ENCODE measurements at places on chromosomes 5 and 9.

GRCh38 chr5:102753889-102754766, 977 bp upstream of the PAM start:
- no peak for DNase-seq

DNA sequence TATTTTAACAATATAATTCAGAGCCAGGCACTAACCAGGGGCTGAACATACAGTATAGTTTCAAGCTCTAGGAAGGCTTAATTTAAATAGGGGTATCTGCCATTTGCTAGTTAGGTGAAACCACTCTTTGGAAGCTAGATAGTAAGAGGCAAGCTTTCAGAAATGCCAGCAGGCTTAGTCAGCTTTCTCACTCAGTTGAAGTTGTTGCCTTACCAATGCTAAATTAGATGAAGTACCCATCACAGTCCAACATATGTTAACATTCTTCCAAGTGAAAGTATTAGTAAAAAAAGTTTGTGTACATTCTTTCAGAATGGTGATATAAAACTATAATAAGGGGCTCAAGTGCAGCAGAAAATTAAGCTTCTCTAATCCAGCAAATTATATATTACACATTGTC, 215.0 kb downstream of the CNTLN start:
- DNase-seq, result no peak

- DNase-seq, result no peak
These were observed 105.9 kb downstream of the MARCHF3 start for GRCh38 chr5:126924331-126925033.

DNA sequence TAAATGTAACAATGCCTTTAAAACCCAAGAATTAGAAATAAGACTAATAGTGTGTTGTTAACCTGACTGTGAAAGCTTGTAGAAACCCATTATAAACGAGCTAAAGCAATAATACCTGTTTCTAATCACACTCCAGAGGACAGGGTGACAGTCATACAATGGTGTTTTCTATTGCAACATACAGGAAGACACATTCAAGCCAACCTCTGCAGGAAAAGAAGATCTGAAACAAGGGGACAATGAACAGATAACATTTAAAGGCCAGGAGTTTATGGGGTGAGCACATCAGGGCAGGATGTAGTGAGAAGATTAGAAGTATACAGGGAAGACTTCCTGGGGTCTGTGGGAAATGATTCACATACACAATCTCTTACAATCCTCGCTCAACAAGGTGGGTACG, 13.8 kb downstream of the BARHL1 start:
- DNase-seq, result no peak

- DNase-seq, result no peak
These were observed 60.5 kb upstream of the EDIL3 start for GRCh38 chr5:84445049-84445685.

- no peak for DNase-seq
These were observed 6.0 kb upstream of the ZNF354C start for GRCh38 chr5:179054036-179054785.

DNA sequence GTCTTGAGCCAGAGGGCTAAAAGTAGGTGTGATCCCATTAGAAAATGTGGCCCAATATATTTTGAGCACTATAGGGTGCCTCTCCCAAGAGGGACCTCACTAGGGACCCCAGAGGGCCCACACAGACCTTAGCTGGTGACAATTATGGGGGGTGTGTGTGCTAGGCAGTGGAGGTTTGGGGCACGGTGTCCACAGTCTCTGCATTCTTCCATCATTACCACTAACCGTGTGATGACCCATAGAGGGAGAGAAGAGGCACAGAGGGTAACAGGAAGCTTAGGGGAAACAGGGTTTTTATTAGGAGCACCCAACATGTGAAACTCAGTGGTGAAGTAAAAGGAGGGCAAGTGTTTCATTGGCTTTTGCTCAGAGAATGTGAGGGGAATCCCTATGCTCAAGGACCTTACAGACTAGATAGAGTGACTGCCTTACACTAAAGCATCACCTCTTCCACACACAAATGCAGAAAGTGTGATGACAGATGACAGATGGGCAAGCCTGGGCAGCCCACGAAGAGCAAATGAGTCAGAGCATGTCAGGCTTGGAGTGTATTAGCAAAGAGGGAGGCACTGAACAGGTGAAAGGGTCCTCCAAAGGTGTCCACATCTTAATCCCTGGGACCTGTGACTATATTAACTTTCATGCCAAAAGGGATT, 2.5 kb upstream of the ACTL7A start:
- DNase-seq, result no peak

GRCh38 chr5:168592014-168592368, 12.8 kb upstream of the PANK3 start:
- DNase-seq, result no peak

DNA sequence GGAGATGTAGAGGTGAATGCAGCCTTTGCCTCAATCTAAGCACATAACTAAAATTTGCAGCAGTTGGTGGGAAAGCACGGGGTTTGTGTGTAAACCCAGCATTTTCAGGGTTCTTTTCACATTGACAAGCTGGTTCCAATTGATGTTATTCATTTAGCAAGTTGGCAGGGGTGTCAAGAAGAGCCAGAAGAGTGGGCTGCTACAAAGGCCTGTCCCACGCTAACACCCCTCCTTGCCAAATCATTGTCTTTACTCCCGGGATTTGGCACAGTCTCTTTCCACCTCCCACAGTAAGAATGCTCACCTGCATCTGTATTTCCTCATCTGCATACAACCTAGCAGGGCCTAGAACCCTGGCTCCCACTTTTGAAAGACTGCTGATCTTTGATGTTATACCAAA, 11.8 kb downstream of the RGMB start:
- no peak for DNase-seq

GRCh38 chr9:95211028-95211427, 106.5 kb downstream of the FANCC start:
- DNase-seq, result no peak

DNA sequence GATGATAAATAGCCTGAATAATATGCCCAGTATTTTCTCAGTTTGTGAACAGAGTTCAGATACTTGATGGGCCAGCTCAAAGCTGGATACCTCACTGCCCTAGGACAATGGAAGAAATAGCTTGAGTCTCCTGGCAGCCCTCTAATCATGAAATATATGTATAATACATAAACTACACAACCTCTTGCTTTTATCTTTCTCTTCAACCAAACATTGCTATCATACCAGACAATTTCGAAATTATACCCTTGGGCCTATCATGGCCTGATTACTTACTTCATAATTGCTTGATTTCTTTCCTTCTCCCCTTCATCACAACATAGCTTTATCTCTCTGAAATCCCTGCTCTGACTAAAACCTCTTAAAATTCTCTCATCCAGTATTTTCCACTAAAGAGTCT, 1144.9 kb upstream of the C9orf72 start:
- no peak for DNase-seq

- no peak for DNase-seq
These were observed 76.5 kb downstream of the DAP start for GRCh38 chr5:10684303-10685086.

DNA sequence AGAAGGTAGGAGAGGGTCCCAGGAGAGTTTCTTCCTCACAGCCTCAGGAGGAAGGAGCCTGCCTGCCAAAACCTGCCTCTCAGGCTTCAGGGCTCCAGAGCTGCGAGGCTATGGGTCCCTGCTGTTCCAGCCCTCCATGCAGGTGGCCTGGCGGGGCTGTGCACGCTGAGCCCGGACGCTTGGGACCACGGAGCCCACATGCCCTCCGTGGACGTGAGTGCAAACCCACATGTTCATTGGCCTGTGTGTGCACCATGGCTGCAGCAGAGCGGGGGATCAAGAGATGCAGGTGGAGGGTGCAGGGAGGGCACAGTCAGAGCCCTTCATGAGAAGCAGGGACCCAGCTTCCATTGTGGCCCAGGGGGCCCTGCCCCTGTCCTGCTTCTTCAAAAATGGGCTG, 287.3 kb downstream of the IRX2 start:
- no peak for DNase-seq

GRCh38 chr5:113022661-113023060, 46.1 kb downstream of the DCP2 start:
- DNase-seq, result no peak

GRCh38 chr9:124011460-124012301, at the start of gene LHX2:
LHX2 (plus strand) TSS chr9:124011768; CDS start chr9:124012349, 581 bp downstream.
- DNase-seq, result no peak

DNA sequence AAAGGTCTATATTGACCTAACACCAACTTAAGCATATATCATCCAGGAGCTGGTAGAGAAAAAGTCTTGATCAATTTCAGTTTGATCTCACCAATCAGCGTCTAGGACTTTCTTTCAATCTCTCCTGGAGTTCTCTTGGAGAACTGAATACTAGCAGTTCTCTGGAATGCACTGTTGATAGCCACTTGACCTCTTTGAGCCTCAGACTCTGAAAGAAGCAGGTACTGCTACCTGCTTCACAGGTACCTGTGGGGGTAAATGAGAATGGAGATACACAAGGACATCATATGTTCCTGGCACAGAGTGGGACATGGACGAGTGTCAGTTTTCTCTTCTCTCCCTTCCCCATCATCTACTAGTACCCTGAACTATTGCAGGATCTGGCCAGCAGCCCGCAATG, 16.0 kb downstream of the CMYA5 start:
- DNase-seq, result no peak

GRCh38 chr5:116154252-116154651, 69.4 kb downstream of the COMMD10 start:
- DNase-seq, result no peak

DNA sequence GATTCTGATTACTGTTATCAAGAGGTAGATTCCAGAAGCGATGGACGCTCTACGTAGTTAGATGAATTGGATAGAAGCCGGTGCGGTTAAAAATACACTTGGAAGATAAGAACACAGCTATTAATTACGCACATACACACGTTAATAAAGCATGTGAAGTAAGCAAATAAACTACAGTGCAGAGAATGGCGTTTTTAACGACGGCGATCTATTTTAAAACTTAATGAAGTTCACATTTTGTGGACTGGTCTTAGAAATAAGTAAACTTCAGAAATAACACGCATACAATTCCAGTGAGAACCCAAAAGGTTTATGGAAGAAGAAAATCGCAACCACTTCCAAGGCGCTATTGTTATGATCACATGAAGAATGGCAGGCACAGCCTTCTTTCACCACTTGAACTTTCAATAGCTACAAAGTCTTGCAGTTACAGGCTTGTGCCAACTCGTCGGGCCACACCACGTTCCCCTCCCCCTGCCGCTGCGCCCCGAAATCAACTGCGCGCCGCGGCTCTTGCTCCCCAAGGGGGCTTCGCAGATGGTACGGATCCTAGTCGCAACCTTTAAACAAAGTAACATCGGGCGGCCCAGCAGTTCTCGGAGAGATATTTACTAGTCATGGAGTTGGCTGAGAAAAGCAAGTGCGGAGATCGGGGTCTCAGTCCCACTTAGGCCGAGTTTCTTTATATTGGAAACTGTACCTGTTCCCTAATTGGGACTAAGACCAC, 866 bp upstream of the SEMA6A start:
- DNase-seq, result no peak

GRCh38 chr9:114925039-114925438, 5.4 kb downstream of the TNFSF8 start:
- DNase-seq, result no peak

GRCh38 chr5:147673266-147673665, 109.3 kb downstream of the JAKMIP2 start:
- no peak for DNase-seq

- no peak for DNase-seq
These were observed 599.0 kb downstream of the TLR4 start for GRCh38 chr9:118303216-118303615.

DNA sequence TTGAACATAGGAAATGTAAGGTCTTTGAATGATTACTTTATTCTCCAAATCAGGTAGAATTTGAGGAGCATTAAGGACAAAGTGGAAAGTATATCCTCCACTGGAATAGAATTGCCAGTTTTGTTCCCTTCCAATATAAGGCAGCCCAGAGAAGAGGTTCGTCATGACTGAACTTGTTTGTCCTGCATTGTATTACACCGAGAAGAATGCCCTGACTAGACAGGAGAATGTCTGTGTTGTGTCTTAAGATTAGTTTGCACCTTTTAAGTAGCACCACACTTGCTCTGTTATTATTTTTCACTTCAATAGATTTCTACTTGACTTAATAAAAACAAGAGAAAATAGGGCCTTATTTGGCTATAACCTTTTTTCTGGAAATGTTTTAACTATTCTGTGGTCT, 586.2 kb upstream of the PTGER4 start:
- DNase-seq, result no peak

DNA sequence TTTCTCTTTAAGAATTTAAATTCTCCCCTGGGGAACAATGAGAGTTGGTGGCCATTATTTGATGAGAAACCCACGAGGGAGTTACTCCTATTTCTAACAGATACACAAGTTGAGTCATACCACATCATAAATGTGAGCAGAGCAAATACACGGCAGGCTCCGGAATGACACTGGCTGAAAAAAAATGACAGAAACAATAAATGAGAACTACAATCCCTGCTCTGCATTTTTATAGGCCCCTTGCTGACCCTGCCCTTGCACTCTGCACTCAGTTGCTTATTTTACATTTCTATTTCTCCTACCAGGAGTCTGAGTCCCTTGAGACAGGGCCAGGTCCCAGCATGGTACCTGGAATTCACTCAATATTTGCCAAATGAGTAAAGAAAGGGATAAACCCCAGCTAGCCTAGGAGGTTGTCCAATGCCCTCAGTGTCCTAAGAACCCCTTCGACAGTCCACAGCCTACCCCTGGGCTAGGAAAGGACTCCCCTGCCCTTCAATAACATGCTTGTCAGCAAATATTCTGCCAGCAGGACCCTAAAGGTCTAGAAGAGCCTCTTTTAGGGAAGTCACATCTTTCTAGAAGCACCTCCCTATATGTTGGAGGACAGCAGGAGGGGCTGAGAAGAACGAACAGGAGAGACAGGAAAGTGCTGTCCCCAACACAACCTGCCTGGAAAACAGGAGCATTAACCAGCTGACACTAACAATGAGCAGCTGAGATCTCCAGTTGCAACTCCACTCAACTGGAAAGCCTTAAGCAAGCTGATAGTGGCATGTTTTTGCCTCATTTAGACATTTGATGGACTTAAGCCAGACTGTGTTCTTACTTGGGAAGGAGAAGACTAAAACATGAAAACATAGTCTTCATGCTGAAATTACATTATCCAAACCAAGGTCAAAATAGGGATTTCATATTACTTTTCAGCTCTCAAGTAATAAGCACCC, 191.2 kb downstream of the ACTL7B start:
- no peak for DNase-seq

DNA sequence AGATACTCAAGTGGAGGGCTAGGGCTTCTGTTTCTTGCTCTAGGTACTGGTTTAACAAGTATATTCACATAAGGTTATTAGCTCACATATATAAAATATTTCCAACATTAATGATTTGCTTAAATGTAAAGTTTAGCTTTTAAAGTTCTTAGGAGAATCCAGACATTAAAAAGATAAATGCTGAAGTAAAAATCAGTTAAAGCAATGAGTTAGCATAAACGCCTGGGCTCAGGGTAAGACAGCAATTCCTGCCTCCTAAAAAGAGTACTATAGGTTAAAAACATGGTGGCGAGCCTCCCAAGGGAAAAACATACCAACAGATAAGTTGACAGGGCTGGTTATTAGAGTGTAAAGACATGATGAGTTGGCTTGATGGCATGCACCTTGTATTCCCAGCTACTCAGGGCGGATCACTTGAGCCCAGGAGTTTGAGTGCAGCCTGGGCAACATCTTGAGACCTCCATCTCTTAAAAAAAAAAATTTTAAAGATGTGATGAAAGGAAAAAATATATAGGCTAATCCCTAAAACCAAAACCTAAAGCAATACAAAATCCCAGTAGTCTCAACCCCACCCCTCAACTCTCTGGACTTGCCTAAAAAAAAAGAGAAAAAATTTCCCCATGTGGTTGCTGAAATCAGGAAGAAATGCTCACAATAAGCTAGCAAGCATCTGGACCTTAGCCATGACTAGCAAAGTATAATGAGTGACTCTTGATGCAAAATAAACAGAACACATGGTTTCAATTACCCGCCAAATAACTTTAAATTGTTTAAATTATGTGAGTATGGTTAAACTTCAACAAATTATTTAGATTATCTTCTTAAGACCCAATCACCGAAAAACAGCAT, 3.6 kb downstream of the GOLPH3 start:
- DNase-seq, result no peak

Measured in CD8-positive, alpha-beta T cell (primary cell).